ENCODE measurements at places on chromosomes 3 and 15.

- DNase-seq, result no peak
These were observed 38.4 kb upstream of the UBL7 start for GRCh38 chr15:74499366-74499765.

DNA sequence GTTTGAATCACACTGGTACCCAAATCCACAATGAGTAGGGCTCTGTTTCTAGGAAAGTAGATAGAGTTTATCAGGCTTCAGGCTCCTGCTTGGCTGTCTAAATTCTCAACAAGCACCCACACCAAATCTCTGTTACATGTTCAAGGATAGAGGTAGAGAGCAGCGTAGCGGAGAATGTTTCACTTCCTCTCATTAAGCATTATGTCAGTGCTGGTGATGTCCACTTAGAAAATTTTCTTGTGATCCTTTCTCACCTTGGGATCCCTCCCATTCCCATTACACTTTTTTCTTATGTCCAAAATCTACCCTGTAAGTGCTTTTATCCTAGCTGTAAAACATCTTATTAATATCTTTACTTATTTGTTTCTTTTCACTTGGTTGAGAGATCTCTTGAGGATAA is 34.7 kb upstream of the GCSAM start:
- DNase-seq, result no peak

- DNase-seq, result no peak
These were observed 16.3 kb downstream of the B3GNT5 start for GRCh38 chr3:183269345-183269744.

DNA sequence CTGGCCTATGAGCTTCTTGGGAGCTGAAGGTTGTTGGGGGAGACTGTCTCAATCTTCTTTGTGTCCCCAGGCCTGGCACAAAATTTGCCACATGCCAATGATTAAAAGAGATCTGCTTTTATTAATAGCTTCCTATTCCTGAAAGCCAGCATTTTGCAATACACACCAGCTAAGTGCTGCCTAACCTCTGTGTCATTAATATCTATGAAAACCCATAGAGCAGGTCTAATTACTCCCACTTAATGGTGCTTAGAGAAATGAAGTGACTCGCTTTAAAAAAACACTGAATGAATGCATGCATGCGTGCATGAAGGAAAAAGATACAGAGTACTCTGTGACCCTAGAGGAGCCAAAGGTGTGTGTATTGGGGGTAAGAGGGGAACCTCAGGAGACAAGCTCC is 55.0 kb downstream of the SLC6A1 start:
- no peak for DNase-seq

- no peak for DNase-seq
These were observed at the start of gene MUC4 for GRCh38 chr3:195811756-195812155. TSS of gene MUC4 (minus strand) at chr3:195811929. CDS start at chr3:195811817, 112 bp downstream.

DNA sequence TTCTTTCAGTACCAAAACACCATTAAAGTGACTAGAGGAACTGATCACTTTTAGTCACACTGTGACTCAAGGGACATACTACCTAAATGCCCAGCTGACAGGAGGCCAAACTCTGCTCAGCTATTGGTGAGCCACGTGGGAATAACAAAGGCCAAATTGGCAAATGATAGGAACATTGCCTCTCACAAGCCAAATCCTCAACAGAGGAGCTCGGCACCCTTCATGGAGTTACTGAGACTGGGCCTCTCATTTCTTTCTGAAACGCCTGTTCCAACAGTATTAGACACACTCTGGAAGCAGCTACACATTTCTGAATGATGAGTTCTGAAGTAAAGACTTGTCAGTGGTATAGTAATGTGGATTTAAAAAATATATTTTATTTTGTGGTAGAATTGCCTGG is 166.0 kb upstream of the COL8A1 start:
- DNase-seq, result no peak

- DNase-seq, result no peak
These were observed 59.4 kb downstream of the DENND4A start for GRCh38 chr15:65732698-65733097.

- DNase-seq, result no peak
These were observed 123.1 kb downstream of the ZMAT3 start for GRCh38 chr3:178948546-178948945.

GRCh38 chr3:166257715-166258114 is 420.5 kb upstream of the BCHE start:
- no peak for DNase-seq

DNA sequence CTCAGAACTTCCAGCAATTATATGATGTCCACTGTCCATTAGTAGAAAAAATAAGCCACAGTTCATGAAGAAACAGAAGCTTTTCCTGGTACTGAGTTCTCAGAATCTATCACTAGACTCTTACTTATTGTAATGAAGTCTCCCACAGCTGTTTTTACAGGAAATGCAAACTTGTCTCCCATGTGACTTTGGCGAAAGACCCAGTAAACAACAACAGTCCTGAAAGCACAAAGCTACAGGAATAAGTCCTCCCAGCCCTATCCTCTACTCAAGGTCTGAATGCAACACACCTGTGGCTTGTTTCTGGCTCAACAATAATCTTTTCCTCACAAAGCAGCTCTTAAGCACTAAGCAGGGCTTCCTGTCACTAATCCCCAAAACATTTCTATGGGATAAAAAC is 55.9 kb downstream of the EOMES start:
- DNase-seq, result no peak

- DNase-seq, result no peak
These were observed 48.5 kb downstream of the HERC2 start for GRCh38 chr15:28273468-28273867.

GRCh38 chr15:80870893-80871292 is 91.7 kb downstream of the CEMIP start:
- DNase-seq, result no peak

DNA sequence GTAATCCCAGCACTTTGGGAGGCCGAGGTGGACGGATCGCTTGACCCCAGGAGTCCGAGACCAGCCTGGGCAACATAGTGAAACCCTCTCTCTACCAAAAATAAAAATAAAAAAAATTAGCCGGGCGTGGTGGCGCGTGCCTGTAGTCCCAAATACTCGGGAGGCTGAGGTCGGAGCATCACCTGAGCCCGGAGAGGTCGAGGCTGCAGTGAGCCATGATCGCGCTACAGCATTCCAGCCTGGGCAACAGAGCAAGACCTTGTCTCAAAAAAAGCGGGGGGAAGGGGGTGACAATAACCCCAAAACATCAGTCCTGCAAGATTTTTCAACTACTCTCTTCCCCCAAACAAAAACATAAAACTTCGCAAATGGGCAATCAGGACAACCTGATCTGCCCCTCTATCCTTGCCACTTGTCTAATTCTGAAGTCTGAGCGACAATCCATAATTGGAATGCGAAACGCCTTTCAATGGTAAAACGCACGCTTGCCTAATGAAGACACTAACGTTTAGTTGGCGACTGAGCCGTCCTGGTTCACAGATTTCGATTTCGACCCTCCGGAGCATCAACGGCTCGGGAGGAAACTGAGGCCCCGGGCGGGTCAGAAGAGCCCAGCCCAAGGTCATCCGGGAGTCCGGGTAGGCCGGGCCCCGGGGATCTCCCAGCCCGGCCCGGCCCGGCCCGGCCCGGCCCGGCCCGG is 868 bp downstream of the BTBD1 start:
- no peak for DNase-seq

- no peak for DNase-seq
These were observed 71.7 kb upstream of the AGTR1 start for GRCh38 chr3:148625991-148626390.

- no peak for DNase-seq
These were observed 9.6 kb downstream of the KBTBD13 start for GRCh38 chr15:65085990-65086679.

- DNase-seq, result no peak
These were observed 6.5 kb upstream of the DNAJB8 start for GRCh38 chr3:128473180-128473519.

DNA sequence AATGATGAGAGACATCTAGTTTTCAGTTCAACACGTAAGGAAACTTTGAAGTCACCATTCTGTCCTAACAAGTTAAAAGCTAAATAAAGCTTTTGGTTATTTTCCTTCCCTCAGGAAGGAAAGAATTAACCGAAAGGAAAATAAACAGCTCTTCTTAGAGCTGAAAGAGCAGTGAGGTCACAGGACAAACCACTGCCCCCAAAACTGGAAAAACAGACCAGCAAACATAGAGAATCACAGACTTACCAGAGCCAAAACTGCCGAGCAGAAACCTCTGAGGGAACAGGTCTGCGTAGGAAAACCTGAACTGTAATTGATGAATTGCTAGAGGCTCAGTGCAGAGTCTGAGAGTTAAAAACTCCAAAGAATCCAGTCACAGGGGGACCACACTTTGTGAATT is 14.7 kb downstream of the USP50 start:
- DNase-seq, result no peak

- DNase-seq, result no peak
These were observed 178.9 kb downstream of the UACA start for GRCh38 chr15:70584441-70584837.

DNA sequence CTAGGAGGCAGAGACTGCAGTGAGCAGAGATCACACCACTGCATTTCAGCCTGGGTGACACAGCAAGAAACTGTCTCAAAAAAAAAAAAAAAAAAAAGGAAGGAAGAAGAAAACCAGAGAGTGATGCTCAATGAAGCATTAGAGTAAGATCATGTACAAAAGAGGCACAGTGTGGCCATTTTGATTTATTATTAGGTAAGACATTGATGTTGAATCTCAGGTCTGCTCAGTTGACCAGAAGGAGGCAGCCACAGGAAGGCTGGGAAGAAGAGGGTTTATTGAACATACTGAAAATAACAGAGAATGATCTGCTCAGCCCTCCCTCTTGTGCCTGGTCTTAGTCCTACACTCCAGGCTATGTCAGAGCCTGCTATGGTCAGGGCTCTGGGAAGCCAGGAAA is 15.6 kb downstream of the LRRK1 start:
- no peak for DNase-seq

- no peak for DNase-seq
These were observed 935.8 kb downstream of the IGSF11 start for GRCh38 chr3:118098827-118099226.

- no peak for DNase-seq
These were observed 76.5 kb upstream of the SPRED1 start for GRCh38 chr15:38176155-38176554.

DNA sequence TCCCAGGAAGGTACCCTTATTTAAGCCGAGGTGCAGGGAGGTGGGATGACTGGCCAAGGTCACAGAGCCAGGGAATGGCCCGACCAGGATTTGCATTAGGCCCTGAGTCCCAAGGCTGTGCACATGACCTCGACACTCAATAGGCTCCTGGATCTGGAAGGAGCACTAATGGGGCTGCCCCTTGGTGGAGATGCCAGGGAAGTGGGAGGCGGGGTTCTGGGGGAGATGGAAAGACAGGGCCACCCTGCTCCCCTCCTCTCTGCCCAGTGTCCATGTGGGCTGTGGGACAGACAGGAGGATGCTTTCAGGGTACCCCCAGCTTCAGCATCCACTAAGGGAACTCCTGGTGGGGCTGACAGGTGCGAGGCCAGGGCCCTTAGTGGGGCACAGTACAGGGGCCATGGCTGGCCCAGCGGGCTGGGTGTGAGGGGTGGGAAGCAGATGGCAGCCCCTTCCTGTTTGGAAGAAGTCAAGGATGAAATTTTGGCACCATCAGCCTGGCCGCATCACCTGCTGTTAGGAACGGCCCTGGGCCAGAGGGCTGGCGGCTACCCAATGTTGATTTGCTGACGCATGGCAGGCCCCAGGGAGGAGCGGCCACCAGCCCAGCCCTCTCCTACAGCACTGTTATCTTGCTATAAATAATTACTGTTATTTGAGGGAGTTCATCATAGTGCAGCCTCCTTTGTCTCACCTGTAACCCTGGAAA is 37.3 kb downstream of the ATP2B2 start:
- DNase-seq, result no peak

DNA sequence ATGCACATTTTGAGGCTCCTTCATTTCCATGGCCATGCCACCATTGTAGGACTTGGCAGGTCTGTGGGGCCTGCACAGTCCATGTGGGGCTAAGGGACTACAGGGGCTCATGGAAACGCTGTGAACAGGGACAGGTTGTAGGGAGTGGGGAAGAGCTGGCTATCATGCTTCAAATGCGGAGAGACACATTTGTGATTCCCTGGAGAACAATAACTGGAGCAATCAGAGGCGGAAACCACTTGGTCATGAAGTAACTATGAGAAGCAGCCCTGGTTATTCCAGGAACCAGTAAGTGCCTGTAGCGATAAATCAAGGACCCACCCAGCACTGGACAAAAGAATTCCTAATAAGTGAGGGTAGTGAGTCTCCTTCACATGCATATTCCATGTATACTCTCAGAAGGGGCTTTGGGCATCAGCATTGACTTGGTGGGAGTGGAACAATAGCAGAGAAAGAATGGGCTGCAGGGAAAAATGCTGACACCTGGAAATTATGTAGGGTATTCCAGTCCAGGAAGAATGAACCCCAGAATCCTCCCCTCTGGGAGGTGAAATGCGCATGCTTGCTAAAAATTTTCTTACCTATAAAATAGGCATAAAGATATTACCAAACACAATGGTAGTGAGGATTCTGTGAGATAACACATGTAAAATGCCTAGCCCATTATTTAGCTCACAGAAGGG is 251.4 kb upstream of the ROPN1 start:
- DNase-seq, result no peak

DNA sequence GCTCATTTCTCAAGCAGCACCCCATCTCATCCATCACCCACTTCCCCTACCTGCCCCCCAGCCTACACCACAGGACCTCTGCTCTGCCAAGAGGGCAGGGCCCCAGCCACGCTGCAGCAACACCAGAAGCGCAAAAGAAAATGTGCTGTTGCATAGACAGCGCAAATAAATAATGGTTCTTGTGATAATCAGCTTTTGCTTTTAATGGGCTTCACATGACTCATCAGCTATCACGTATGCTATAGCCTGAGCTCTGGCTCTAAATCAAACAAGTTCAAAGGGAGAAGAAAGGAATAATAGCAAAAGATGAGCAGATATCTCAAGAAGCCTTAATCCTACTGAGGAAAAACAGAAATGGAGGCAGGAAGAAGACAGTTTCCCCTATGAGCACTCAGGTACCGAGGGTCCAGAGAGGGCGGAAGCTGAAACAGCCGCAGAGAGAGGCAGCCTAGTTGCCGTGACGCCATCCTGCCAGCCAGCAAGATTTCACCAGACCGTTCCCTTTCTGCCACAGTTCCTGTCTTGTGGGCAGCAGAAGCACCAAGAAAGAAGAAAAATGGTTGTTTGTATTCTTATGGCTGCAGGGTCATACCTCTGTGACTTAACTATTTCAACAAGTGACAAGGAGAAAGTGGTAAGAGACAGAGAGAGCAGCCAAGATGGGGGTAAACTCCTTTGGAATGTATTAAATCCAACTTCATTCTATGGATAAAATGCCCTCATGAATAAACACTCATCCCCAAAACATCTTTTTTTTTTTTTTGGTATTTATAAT is 22.0 kb downstream of the RAB27A start:
- peak; percentile 66 for DNase-seq

DNA sequence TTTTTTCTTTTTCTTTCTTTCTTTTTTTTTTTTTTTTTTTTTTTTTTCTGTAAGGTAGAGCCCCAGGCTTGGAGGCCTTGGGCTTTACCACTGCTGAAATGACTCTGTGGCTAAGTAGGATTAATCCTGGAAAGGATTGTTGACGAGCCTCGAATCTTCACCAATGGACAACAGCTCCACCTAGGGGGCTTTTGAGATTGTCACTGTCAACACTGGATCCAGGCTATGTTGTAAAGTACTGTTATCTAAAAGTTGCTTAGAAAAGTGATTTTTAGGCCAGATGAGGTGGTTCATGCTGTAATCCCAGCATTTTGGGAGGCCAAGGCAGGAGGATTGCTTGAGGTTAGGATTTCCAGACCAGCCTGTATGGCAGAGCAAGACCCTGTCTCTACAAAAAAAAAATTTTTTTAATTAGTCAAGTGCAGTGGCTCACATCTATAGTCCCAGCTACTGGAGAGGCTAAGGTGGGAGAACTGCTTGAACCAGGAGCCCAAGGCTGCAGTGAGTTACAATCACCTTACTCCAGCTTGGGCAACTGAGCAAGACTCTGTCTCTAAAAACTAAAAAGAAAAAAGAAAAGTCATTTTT is 41.6 kb downstream of the KLHL18 start:
- peak; percentile 27 for DNase-seq

Measured in T-helper 9 cell (primary cell).